Activated T-helper 2 cell treated with anti-CD3 and anti-CD28 coated beads, Interferon-gamma antibody, Interleukin-2, Interleukin-4, amounts not matched to agents 10 μg/mL and 5 μg/mL and 100 μg/mL, durations not matched to agents 14 hours and 24 hours and 36 hours (primary cell): ENCODE measurements at places on chromosomes 12 and 14. TPM values are rescaled to one million over a fixed set of nuclear protein-coding genes. Genes with fewer than 3 reads are reported as not detected.

DNA sequence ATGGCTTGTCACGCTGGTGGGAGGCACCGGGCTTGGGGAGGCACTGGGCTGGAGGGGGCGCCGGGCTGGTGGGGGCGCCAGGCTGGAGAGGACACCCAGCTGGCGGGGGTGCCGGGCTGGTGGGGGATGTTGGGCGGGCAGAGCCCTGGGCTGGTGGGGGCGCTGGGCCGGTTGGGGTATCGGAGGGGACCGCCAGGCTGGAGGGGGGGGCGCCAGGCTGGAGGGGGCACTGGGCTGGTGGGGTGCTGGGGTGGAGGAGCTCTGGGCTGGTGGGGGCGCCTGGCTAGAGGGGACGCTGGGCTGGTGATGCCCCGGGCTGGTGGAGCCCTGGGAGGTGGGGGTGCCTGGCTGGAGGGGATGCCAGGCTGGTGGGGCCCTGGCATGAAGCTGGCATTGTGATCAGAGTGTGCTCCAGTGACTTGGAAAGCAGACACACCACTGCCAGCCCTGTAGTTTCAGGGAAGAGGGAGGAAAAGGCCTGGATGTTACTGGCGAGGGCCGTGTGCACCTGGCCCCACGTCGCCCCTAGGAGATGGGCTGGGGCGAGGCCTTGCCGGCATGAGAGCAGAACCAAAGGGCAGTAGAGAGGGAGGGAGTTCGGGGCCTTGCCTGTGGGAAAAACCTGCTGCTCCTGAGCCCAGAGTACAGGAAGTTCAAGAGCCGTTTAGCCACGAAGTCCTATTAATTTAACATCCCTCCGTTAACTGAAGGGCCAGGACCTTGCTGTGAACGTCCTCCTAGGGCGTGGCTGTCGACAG lies 13.1 kb downstream of the TEDC1 start:
- no peak for DNase-seq

DNA sequence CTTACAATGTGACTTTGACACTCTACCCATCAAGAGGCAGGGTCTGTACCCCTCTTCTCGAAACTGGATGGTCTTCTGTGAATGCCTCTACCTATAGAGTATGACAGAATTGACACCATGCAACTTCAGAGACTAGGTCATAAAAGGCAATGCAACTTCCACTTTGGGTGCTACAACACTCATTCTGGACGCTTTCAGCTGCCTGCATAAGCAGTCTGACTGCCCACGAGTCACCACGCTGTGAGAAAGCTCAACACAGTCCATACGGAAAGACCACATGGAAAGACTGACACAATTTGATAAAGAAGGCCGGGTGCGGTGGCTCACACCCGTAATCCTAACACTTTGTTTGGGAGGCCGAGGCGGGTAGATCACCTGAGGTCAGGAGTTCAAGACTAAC lies 14.9 kb downstream of the SLC7A7 start:
- DNase-seq, result no peak

Gene SPX
- total RNA-seq, result 1.1 and 1.6 TPM in 2 replicates

GRCh38 chr12:126156806-126157574 lies 1091.8 kb downstream of the AACS start:
- no peak for DNase-seq

- DNase-seq, result no peak
Observed at GRCh38 chr14:67221248-67221981, 19.8 kb upstream of the PALS1 start.

Gene RD3L
- total RNA-seq, result not detected in 2 replicates

- no peak for DNase-seq
Observed at GRCh38 chr12:67042697-67043131, 226.4 kb upstream of the CAND1 start.

- no peak for DNase-seq
Observed at GRCh38 chr12:104003596-104003995, 37.9 kb downstream of the TDG start.

DNA sequence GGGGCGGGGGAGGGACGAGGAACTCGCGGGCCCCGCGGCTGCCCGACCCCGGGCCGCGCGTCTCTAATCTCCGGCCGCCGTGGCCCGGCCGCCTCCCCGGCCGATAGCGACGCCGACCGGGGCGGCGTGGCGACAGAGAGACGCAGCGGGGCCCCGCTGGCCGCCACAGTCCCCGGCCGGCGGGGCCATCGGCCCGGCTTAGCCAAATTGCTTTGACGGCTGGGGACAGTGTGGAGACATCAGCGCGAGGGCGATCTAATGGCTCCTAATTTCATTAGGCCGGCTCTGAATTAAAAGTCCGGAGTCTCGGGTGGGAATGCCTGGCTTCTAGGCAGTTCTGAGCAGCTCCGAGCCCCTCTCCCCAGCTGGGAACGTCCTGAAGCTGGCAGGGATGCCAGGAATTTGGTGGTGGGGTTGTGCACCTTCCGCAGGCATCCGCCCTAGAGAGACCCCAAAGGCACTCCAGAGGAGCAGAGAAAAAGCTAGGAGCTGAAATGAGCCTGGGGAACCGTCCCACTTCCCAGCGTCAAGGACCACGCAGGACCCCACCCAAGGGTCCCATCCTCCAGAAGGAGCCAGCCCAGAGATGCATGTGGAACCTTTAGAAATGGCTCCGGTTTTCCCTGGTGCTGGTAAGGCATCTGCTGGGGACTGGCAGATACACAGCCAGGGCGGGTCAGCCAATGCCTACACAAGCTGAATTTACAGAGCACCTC lies 9.6 kb downstream of the TBX5 start:
- DNase-seq, result no peak

Gene INHBC
- total RNA-seq, result 0.14 TPM in 2 replicates

GRCh38 chr14:98408024-98408555 lies 863.9 kb downstream of the BCL11B start:
- DNase-seq, result no peak

Gene RAD9B
- total RNA-seq, result 0.28 and 0.41 TPM in 2 replicates

DNA sequence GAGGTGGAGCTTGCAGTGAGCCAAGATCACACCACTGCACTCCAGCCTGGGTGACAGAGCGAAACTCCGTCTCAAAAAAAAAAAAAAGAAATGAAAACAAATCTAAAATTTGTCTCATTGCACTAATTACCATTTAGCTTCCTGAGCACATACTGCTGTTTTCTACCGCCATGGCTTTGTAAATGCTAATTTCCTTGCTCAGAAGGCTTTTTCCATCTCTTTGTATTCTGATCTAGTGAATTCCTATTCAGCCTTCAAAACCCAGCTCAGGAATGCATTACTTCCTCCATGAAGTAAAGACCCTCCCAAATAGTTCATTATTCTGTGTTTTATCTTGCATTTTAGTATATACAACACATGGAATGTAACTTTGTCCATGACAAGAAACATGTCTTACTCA lies 33.6 kb downstream of the CEP83 start:
- no peak for DNase-seq

DNA sequence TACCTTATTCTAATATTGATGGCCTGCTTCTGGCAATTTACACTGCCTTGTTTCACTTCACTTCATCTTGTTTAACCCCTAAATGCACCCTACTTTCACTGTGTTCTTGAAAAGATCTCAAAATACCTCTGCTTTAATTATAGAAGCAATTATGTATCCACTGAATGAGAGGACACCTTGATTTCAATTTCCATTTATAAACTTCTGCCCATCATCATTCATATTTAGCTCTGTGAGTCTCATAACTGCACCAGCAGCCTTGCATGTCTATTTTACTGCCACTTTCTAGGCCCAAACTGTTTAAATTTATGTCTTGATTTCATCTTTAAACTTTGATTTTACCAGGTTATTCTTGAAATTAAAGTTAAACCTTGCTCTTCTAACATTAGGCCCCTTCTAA lies 7.1 kb upstream of the DNAAF2 start:
- DNase-seq, result no peak

Gene GON7
- total RNA-seq, result 13.4 and 15.2 TPM in 2 replicates

GRCh38 chr12:55654511-55655214 lies 18.0 kb downstream of the OR10P1 start:
- DNase-seq, result no peak

DNA sequence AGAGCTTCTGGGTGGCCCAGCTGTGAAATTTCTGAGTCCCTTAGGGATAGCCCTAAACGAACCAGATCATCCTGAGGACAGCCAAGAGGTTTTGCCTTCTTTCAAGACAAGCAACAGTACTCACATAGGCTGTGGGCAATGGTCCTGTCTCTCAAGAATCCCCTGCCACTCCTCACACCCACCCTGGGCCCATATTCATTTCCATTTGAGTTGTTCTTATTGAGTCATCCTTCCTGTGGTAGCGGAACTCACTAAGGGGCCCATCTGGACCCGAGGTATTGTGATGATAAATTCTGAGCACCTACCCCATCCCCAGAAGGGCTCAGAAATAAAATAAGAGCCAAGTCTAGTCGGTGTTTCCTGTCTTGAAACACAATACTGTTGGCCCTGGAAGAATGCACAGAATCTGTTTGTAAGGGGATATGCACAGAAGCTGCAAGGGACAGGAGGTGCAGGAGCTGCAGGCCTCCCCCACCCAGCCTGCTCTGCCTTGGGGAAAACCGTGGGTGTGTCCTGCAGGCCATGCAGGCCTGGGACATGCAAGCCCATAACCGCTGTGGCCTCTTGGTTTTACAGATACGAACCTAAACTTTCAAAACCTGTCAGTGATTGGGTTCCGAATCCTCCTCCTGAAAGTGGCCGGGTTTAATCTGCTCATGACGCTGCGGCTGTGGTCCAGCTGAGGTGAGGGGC lies 38.9 kb downstream of the DAD1 start:
- peak; percentile 67 for DNase-seq

- no peak for DNase-seq
Observed at GRCh38 chr14:92969871-92970270, 46.9 kb downstream of the CHGA start.

DNA sequence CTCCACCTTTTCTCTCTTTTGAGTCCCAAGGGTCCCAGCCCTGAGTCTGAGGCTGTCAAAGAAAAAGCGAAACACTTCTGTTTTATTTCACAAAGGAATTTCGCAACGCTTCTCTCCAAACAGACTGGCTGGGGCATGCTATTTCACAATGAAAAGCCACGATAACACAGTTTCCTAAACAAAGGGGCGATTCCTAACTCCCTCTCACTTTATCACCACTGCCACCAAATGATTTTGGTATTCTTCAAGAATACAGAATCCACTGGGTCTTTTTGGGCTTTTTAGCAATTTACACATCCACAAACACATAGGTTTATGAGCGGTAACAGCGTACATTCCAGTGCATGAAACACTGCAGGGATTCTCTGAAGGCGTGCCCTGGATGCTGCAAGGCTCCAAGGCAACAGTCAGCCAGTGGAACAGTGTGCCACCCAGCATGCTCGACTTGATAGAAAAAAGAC lies 161.2 kb downstream of the DAD1 start:
- DNase-seq, result no peak

GRCh38 chr12:112282920-112283319 lies 99.3 kb downstream of the HECTD4 start:
- no peak for DNase-seq

Gene ZNF664
- total RNA-seq, result 63.3 and 66.2 TPM in 2 replicates

Gene ACSS3
- total RNA-seq, result not detected in 2 replicates

GRCh38 chr12:132734206-132734605 lies 23.6 kb downstream of the PGAM5 start:
- DNase-seq, result no peak

Gene MYF5
- total RNA-seq, result not detected in 2 replicates

Gene TGM1
- total RNA-seq, result 3.4 and 4.4 TPM in 2 replicates

GRCh38 chr12:42130672-42131402 lies 13.8 kb downstream of the GXYLT1 start:
- no peak for DNase-seq

Gene SERPINA3
- total RNA-seq, result not detected in 2 replicates

DNA sequence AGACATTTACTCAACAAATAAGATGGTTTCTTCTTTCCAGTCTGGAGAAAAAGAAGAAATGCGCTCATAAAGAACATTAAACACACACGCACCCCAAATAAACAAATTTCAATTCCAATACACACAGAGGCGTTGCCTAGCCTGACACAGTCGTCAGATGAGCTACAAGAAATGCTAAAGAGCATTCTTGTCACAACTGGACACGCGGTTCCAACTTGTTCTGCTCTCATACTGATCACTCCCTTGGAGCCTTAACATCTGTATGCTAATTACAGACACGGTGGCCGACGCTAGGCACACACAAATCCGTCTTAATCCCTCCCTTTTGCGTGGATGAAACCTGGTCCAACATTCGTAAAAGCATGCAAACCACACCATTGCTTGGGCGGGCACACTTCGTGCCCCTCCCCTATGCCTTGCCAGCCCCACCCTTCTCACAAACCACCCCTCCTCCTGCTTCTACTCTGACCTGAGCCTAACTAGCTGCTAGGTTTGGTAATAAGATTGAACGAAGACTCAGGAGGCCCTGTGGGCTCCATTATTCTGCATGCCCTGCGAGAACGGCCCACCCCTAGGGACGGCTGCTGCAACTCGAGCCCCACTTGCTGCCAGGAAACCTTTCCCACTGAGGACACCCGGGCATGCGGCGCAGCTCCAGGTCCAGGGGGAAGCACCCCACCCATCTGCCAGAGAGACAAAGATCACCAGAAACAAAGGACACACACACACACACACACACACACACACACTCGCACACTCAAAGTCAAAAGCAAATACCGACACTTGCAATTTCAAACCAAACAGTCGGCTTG lies 1.2 kb downstream of the KCNK10 start:
- DNase-seq, result no peak

DNA sequence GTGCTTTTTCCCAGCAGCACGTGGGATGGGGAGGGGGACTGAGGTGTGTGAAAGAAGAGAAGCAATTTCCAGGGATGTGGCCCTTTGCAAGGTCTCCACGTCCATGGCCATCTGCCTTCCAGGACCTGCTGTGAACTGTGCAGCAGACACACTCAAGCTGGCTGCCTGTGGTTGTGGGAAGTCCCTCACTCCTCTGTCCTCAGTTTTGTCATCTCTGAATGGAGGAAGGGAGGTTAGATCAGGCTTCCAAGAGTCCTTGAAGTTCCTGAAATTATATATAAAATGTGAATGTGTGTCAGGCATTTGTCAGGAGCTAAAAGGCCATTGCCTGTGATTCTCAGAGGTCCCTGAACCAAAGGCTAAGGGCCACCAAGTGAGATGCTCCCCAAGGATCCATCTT lies 328.2 kb downstream of the CACNA1C start:
- DNase-seq, result no peak

GRCh38 chr12:125142601-125143000 lies 77.4 kb downstream of the AACS start:
- DNase-seq, result no peak

Gene LRRC43
- 1.0 and 1.6 TPM in 2 replicates for total RNA-seq

DNA sequence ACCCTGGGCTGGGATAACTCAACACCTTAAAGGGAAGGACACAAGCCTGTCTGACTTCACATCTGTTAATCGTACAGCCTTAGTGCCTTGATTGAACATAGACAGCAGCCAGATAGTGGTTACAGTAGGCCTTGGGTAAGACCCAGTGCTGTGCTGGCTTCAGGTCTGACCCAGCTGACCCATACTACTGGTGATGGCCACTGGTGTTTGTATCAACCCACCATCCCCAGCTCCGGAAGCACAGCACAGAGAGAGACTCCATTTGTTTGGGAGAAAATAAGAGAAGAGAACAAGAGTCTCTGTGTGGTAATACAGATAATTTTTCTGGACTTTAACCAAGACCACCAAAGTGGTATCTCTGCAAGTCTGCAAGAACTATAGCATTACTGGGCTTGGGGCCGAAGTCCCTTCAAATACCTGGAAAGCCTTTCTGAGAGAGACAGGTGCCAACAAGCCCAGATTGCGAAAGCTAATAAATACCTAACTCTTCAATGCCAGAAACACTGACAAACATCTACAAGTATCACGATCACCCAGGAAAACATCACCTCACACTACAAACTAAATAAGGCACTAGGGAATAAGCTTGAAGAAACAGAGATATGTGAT lies 330.1 kb upstream of the GARIN2 start:
- no peak for DNase-seq

GRCh38 chr14:103091041-103091882 lies 3.3 kb upstream of the EXOC3L4 start:
- DNase-seq, result peak; percentile 62

Gene POTEG
- total RNA-seq, result not detected in 2 replicates

Gene TDRD9
- total RNA-seq, result 0.23 TPM in 1 of 2 replicates, not detected in the other

- no peak for DNase-seq
Observed at GRCh38 chr14:91861091-91861490, 6.2 kb downstream of the TC2N start.
